ENCODE measurements at places on chromosomes 1 and 21. TPM values are rescaled to one million over a fixed set of nuclear protein-coding genes. Genes with fewer than 3 reads are reported as not detected.

DNA sequence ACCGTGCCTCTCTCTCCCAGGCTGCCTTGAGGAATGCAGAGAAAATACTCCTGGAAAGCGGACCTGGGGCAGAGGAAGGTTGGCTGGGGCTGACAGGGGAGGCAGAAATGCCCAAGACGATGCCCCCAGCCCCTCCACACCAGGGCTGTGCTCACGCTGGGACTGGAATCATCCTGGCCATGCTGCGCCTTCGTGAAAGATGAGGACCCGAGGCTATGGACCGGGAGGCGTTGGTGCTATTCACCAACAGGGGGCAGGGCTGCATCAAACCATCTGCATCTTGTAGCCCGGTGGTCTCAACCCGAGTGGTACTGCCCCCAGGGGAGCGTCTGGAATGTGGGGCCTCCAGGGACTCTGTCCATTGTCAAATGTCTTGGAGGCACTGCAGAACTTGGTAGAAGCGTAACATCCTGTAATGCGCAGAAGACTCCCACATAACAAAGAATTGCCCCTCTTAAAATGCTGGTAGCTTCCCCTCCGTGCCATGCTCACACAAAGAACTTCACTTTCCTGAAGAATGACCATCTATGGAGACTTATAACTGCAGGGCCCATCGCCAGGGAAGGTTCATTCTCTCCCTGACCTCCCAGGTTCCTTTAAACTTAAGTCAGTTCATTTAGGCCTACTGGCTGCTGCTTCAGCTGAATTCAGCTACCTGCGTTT, 251.2 kb downstream of the RRAGC start:
- DNase-seq, result peak; percentile 19
- no peaks in the 10 kb centered on the region for H3K4me1 ChIP-seq
- no peaks in the 10 kb centered on the region for H3K27me3 ChIP-seq
- H3K27ac ChIP-seq, result no peak overlapping the region
- H3K36me3 ChIP-seq, result no peaks in the 10 kb centered on the region

Gene S100A9
- not detected for total RNA-seq

DNA sequence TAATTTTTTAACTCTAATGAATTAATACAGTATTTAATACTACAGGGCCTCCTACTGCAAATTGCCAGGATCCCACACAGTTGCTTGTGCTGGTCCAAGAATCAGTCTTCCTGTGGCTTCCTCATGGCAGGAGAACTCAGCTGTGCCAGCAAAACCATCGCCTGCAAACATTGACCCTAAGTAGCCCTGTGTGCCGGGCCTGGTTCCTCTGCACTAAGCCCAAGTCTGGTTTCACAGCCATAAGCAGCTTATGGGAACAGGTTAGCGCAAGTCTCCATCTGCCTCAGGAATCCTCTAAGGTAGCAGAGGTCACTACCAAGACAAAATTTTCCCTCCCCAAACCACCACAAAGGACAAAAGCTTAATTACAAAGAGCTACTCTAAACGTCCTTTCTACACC, 216.6 kb downstream of the PLA2G4A start:
- no peaks in the 10 kb centered on the region for H3K36me3 ChIP-seq
- H3K4me1 ChIP-seq, result no peaks in the 10 kb centered on the region
- H3K4me3 ChIP-seq, result no peak overlapping the region
- H3K27ac ChIP-seq, result no peak overlapping the region
- H3K27me3 ChIP-seq, result no peaks in the 10 kb centered on the region
- no peak for DNase-seq

- H3K4me1 ChIP-seq, result no peaks in the 10 kb centered on the region
- no peak for DNase-seq
- H3K27me3 ChIP-seq, result no peaks in the 10 kb centered on the region
- H3K4me3 ChIP-seq, result no peak overlapping the region
Measured at GRCh38 chr1:178066296-178066907, 27.5 kb upstream of the RASAL2 start.

GRCh38 chr1:3483801-3484444, 29.5 kb downstream of the ARHGEF16 start:
- peak; percentile 50 for DNase-seq
- H3K36me3 ChIP-seq, result no peaks in the 10 kb centered on the region
- no peak overlapping the region for H3K4me3 ChIP-seq
- H3K27ac ChIP-seq, result no peak overlapping the region
- no peaks in the 10 kb centered on the region for H3K27me3 ChIP-seq

DNA sequence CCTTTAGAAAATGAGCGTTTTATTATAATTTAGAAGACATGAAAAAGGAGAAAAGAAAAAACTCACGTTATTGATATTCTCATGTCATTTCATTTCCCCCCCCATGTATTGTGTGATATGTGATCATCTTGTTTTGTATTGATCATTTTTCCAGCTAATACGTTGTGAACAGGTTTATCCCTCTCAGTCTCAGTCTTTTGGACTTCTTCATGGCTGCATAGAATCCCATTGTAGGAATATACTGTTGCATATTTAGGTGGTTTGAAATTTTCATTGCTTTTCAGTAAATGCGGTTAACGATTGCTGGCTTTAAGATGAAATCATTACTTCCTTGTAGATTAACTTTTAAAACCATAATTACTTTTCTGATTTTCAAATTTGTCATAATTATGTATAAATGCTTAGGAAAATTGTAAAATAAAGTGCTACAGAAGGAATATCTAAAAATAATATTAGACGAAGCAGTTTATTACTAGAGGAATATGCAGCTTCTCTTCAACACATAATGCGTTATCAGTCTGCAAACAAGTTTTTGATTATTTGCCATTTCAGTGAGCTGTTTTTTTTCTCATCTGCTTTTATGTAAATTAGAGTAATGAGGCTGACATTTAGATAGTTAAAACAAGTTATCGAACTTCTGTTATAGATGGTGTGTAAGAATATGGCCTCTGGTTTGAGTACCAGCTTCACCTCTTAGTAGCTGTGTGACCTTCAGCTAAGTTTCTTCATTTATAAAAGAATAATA, 1.8 kb downstream of the SON start:
- H3K4me3 ChIP-seq, result peak overlapping the region; percentile 90
- peaks cover 37% of the 10 kb centered on the region for H3K4me1 ChIP-seq
- peaks cover 37% of the 10 kb centered on the region for H3K36me3 ChIP-seq
- DNase-seq, result no peak
- no peaks in the 10 kb centered on the region for H3K27me3 ChIP-seq
- H3K27ac ChIP-seq, result peak overlapping the region; percentile 98

- no peak for DNase-seq
- H3K4me3 ChIP-seq, result no peak overlapping the region
- H3K4me1 ChIP-seq, result peaks cover 12% of the 10 kb centered on the region
- peaks cover 29% of the 10 kb centered on the region for H3K27me3 ChIP-seq
- H3K36me3 ChIP-seq, result no peaks in the 10 kb centered on the region
- no peak overlapping the region for H3K27ac ChIP-seq
Measured at GRCh38 chr1:157234705-157235273, 96.6 kb upstream of the ETV3 start.

Gene CAPN8
- total RNA-seq, result not detected

GRCh38 chr21:32162727-32163320, 116.0 kb downstream of the MIS18A start:
- H3K4me1 ChIP-seq, result no peaks in the 10 kb centered on the region
- no peak overlapping the region for H3K27ac ChIP-seq
- no peak overlapping the region for H3K4me3 ChIP-seq
- no peak for DNase-seq

Gene SYF2
- total RNA-seq, result 53.0 TPM

Gene SLC35A3
- total RNA-seq, result 15.9 TPM
